AG09309 (cell line): ENCODE measurements at places on chromosomes 5 and 9.

GRCh38 chr5:31614151-31615020 is 24.5 kb upstream of the PDZD2 start:
- no peak for DNase-seq

DNA sequence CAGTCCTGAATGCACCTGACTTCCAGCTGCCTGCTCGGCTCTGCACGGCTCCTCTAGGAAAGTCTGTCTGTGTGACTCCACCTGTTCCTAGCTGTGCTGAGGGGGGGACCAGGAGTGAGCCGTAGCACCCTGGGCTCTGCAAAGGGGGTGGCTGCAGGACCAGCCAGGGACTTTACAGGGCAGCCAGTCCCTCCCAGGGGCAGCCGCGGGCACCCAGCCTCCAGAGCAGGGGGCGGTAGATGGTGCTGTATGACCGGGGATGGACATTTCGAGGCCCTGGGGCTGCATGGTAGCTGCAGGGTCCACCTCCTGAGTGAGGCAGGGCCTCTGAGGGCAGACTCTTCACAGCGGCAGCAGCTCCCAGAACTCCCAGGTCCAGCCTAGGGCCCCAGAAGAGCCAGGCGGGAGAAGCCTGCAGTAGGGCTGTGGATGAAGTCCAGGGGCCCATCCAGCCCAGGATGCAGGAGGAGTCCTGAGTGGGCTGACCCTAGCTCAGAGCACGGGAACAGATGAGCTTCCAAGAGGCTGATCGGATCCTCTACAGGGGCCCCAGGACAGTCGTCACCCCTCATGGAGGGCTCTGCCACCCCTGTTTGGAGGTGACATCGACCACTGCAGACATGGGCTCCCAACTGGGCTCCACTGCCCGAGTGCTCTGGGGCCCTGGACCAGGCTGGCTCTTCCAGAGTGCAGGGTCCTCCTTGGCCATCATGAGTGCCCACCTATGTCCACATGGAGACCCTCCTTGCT is 105.4 kb downstream of the ZNF354C start:
- DNase-seq: no peak

DNA sequence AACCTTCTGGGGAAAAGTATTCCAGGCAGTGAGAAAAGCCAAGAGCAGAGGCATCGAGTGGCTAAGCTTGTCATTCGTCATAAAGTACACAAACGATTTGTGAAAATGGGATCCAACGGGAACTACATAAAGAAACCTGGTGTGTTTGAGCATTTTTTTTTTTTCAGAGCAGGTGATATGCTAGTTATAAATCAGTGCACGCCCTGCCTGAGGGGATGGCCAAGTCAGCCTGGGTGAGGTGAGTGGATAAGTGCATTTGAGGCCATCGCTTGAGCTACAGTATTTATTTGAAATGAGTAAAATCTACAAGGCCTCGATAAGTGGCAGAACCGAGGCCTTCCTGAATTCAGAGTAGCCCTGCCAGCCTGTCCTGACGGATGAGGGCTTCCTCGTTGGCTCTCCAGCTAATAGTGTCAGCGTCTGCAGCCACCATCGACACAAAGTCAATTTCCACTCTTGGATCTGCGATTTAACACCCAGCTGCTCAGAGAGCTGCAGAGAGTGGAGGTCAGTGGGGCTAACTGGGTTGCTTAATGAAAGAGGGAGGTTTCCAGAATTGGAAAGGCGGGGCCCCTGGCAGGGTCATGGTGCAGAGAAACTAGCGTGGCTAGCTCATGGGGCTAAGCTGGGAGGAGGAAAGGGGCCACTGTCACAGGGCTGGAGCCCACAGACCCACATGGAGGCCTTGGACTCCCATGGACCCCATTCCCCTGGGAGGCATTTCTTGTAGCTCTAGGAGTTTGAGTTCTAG is 27.3 kb downstream of the PPARGC1B start:
- DNase-seq: no peak

- no peak for DNase-seq
Observed at GRCh38 chr9:33024126-33024965, 727 bp upstream of the DNAJA1 start.

GRCh38 chr9:111974092-111974681 is 77.6 kb downstream of the UGCG start:
- peak; percentile 29 for DNase-seq

GRCh38 chr5:59040024-59040803 is 457.3 kb downstream of the RAB3C start:
- no peak for DNase-seq

DNA sequence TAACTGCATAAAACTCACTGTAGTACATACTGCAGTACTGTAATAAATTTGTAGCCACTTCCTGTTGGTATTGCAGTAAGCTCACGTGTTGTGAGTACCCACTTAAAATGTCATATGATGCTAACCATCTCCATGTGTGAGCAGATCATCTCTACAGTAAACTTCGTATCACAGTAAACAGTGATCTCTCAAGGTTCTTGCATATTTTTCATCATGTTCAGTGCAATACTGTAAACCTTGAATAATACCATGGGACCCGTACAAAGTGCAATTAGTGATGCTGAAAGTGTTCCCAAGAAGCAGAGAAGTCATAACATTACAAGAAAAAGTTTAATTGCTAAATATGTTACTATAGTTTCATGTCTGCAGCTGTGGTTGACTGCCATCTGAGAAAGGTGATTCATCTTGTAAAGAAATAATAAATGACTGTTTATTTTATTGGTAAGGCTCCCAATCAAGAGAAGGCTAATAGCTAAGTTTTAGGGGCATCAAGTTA is 253.8 kb upstream of the POU5F2 start:
- peak; percentile 49 for DNase-seq

- no peak for DNase-seq
Observed at GRCh38 chr5:113117543-113118115, 141.0 kb downstream of the DCP2 start.

DNA sequence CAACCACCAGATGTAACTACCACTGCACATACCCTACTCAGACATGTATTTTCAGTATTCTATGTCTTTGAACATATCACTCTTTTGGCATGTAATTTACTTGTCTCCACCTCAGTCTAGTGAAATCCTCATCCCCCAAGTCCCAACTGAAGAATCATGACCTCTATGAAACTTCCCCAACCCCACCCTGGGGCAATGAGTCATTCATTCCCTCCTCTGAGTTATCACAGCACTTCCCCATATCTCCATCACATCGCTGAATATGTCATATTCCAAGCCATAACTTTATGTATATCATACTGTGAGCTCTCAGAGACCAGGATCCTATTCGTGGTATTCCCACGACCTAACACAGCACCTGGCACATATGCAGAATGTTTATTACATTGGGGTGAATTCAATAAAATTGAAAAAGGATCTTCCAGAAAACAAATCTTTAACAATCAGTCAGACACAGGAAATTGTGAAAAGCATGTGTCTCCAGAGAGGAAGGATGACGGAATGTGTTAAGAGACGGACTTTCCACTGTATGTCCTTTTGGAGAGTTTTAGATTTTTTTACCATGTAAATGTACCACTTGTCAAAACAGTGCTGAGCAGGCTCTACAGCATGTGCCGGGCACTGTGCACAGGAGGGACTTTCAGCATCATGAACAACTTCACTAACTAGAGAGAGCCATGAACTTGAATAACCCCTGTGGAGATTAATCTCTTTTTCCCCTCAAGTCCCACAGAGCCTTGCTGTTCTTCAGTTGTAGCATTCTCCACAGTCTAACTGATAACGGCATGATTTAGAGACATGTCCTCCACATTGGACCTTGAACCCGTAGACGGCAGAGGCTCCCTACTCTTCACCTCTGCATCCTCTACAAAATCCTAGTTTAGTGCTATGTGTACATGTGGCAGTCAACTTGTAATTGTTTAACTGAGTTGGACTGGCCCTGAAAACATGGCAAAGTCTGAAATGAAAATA is 213.5 kb downstream of the GLIS3 start:
- no peak for DNase-seq
